ENCODE measurements at places on chromosomes 3 and 15.

GRCh38 chr3:46208167-46208704, at the start of gene CCR1:
Gene CCR1, minus strand, starts transcription at chr3:46208313. Its CDS starts 4,000 bp downstream, at chr3:46204313.
- DNase-seq = peak; percentile 37

DNA sequence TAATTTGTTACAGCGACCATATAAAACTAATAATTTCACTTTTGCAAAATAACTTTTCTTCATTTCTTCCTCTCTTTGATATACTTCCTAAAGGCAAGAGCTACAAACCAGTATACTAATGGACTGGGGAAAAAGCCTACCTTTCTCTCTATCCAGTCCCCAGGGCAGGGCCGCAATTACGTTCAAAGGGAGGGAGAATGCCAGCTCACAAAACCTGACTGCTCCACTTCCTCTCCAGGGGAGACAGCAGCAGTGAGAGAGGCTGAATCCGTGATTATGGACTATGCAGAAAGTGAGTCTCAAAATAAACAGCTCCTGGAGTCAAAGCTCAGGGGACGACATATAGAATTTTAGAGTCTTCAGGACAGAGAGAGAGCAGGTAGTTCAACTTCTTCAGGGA, 126.9 kb upstream of the HES1 start:
- DNase-seq = no peak

DNA sequence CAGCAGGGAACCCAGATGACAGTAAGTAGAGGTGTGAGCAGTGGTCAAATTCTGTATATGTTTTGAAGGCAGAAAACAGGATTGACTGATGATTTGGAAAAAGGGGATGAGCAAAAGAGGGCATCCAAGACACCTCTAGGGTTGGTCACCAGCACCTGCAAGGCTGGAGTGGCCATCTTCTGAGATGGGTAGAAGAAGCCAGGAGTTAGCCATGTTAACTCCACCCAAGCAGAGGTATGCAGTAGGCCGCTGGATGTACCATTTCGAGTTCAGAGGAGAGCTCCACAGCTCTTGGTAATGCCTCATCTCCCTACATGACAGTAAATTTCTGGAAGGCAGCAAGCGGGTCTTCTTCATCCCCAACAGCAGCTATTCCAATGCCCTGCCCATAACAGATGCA, 7.0 kb downstream of the RFTN1 start:
- no peak for DNase-seq

- no peak for DNase-seq
These were observed 330.6 kb upstream of the MCTP2 start for GRCh38 chr15:93900476-93901400.

DNA sequence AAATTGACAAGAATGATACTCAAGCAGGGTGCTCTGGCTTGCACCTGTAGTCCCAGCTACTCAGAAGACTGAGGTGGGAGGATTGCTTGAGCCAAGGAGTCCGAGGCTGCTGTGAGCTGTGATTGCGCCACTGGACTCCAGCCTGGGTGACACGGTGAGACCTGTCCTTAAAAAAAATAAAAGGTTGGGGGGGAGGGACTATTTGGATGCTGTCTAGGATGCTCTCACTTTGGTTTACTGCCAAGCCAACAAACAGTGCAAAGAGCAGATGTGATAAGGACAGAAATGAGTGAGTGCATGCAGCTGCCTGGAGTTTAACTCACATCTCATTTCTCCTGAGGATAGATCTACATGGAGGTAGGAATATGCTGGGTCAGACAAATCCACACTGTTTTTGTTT, 130.0 kb downstream of the FRMD4B start:
- peak; percentile 56 for DNase-seq

GRCh38 chr3:87437765-87438164, 161.4 kb upstream of the POU1F1 start:
- no peak for DNase-seq

GRCh38 chr3:38345879-38346586, 552 bp upstream of the XYLB start:
- no peak for DNase-seq

- DNase-seq = no peak
These were observed 91.1 kb downstream of the TRIM42 start for GRCh38 chr3:140768941-140769340.

DNA sequence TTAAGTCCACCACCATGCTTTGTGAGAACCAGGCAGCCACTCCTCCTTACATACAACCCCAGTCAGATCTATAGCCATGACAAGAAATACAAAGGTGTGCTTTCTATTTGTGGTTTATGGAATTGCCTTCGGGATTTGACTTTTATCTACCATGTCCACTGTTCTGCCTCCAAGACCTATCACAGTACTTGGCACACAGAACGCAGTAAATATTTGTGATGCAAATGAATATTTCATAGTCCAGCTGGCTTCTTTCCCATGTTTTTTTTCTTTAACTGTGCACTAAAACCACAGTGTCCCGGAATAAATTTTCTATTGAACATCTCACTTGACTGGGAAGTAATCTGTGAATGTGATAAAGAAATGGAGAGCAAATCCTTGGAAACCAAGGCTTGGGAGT, 314.7 kb downstream of the RORA start:
- DNase-seq = no peak
